Stimulated activated CD4-positive, alpha-beta T cell treated with anti-CD3 and anti-CD28 coated beads, Interleukin-15, amount 100 ng/mL, for 24 hours (primary cell): ENCODE measurements at places on chromosomes 12 and 14.

GRCh38 chr12:93440043-93440835, 1.5 kb downstream of the UBE2N start:
- DNase-seq: no peak

DNA sequence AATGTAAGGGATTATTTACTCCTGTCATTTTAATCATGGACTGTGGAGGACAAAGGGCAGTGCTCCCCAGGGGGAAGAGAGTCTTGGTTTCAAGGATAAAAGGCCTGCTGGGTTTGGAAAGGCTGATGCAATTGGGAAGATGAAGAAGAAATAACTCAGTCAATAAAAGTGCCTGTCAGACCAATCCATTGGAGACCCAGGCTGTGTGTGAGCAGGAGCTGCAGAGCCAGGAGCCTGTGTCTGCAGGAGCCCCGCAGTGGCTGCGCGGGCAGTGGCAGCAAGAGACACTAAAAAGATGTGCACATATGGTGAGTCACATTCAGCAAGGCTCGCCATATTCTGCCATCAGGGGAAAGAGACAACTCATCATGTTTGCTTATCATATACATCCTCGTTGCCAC, 90.4 kb downstream of the CRACR2A start:
- no peak for DNase-seq

- peak; percentile 32 for DNase-seq
Measured at GRCh38 chr14:22994762-22995275, 12.5 kb upstream of the AJUBA start.

- DNase-seq: no peak
Measured at GRCh38 chr12:109461049-109461845, 15.9 kb downstream of the KCTD10 start.

DNA sequence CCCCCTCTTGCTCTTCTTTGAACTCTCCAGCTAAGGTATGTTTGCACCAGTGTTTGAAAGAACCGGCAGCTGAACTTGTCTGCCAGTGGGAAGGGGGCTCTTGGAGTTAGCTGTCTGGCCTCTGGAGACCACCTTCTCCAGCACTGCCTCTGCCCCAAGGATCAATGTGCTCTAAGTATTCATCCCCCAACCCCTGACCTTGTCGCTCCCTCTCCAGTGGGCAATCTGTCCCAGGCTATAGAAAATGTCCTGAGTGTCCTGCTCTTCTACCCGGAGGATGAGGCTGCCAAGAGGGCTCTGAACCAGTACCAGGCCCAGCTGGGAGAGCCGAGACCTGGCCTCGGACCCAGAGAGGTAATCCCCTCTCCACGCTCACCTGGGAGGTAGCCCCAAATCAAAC, 2.8 kb downstream of the P3H3 start:
- DNase-seq: no peak

- DNase-seq: no peak
Measured at GRCh38 chr14:93156693-93157369, 27.9 kb downstream of the MOAP1 start.

DNA sequence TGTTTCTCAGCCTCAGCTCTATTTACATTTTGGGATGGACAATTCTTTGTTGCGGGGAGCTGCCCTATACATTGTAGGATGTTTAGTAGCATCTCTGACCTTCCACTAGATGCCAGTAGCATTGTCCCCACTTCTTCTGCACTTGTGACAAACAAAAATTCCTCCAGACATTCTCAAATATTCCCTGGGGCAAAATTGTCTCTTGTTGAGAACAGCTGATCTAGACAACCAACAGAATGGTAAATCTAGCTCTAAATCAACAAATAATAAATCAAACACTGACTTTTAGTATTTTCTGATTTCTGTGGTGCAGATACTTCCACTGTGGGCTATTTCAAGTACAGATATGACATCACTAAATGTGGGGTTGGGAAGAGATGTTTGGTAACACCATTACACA, 60.7 kb downstream of the MSRB3 start:
- no peak for DNase-seq

- no peak for DNase-seq
Measured at GRCh38 chr14:104580961-104581360, 1.4 kb downstream of the C14orf180 start.

- no peak for DNase-seq
Measured at GRCh38 chr12:14187002-14187401, 178.5 kb upstream of the ATF7IP start.

DNA sequence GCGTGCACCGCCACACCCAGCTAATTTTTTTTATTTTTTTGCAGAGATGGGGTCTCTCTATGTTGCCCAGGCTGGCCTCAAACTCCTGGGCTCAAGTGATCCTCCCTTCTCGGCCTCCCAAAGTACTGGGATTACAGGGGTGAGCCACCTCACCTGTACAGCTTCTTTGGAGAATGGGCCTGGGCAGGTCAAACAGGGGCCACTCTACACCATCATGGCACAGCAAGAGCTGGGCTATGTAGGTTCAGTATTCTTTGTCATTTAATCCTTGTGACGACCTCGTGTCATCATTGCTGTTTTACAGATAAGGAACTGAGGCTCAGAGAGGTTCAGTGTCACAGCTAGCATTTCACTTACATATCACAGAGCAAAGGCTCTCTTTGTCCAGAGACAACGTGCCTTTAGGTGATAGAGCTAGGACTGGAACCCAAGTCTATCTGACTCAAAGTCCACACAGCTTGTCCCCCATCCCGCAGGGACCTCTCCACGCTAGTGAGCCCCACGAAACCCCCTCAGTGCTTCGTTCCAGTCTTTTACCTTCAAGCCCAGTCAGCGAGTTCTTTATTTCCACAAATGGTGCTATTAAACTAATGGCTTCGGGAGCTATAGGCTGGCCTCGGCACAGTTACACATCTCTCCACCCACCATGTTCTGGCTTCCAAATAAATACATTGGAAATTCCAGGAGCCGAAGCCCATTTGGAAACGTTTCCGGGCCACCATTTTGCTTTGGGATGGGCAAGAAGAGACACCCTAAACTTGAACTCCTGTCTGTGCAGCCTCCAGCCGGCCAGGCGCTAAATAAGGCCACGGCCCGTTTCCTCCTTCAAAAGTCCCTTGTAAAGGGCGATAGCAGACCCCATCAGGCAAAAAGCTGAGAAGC, 660 bp upstream of the MAP1LC3B2 start:
- no peak for DNase-seq

DNA sequence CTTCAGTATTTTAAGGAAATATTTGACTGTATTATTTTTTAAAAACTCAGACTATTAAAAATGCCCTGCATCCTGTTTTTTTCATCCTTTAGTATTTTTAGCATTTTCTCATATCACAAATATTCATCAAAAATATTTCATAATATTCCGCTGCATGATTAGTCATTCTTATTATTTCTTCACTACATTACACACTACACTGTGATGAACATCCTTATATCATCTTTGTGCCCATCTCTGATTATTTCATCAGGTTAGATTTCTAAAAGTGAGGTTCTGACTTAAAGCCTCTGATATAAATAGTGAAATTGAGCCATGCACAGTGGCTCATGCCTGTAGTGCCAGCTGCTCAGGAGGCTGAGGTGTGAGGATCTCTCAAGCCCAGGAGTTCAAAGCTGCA, 8.1 kb downstream of the COCH start:
- no peak for DNase-seq

DNA sequence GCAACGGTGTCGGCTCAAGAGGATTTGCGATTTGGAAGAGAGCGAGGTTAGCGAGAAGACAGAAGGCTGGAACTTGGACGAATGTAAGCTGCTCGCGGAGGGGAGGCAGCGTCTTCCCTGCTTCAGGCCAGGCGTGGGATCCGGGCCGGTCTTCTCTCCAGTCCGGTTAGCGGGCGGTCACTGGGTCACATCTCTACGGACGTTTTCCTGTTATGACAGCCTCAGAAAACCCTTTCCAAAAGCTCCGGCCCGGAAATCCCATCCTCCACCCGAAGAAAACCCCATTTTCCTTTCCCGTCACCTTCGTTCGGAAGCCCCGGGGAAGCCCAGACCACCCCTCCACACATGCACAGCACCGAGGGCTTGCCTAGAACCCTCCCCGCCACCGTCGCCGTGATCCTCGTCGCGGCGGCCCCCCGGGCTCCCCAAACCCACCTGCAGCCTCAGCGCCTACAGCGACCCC, 268 bp downstream of the NDUFB1 start:
- DNase-seq: no peak

- DNase-seq: no peak
Measured at GRCh38 chr12:65961190-65962035, 137.1 kb downstream of the HMGA2 start.

DNA sequence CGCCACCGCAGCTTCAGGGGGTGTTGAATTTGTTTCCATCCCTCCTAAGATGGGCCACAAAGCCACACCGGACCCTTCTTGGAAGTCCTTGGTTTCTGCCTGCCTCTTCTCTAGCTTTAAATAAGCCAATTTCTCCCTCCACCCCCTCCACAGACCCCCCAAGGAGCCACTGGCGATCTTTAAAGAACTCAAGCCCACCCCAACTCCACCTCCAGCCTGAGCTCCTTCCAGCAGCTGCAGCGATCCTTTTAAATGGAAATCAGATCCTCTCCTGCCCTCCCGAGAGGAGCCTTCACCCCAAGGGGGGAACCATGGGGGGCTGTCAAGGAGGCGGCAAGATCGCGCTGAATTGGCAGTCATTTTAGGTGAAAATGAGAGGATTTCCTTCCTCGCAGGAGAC, 133.1 kb downstream of the NCOR2 start:
- no peak for DNase-seq

DNA sequence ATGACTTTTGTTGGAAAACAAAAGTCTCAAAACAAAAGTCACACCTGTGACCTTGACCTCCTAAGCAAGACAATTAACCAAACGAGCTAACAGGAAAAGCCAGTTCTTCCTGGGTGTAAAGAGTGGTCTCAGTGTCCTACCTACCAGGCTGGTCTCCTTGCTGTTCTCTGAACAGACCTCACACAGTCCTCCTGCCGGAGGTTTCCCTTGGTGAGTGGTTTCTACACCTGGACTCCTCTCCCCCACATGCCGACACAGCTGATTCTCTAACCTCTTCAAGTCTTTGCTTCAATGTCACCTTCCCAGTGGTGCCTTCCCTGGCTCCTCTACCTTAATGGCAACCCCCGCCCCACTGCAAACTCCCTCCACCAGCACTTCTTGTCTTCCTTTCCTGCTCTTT, 238.6 kb downstream of the ZFP36L1 start:
- DNase-seq: no peak

DNA sequence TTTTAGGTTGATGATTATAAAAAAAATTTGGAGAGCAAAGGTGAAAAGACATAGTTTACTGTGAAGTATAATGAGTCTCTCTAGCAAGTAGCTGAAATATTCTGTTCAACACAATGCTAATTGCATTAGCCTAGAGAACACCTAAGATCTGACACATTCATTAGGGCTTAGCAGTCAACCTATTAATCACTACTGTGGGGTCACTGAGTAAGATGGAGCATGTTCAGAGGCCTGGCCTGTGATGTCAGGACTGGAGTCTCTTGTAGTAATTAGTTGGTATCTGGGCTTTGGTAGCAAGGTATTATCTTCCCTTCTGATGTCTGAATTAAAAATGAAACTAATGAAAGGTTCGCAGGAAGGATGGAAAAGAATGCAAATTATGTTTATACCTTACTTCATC, 112.7 kb downstream of the SLC16A7 start:
- DNase-seq: no peak

GRCh38 chr14:100523131-100523842, 63.9 kb downstream of the BEGAIN start:
- DNase-seq: no peak

DNA sequence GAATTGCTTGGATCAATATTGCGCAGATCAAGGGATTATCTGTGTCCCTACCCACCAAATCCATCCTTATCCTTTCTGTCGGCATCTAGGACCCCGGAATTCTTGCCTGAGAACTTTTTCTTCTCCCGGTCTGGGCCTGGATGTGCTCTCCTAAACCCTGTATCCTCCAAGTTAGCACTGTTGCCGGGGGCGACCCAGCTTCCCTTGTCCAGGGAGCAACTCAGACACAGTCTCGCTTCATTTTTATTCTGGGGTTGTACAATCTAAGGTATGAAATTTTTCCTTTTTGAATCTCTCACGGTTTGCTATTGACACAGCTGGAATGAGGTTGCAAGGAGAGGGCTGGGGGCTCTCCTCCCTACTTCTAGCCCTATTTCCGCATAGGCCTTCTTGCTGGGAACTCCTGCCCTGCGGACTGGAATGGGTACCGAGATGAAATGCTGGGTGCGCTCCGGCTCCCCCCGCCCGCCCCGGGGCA, 403 bp upstream of the PNP start:
- DNase-seq: no peak

DNA sequence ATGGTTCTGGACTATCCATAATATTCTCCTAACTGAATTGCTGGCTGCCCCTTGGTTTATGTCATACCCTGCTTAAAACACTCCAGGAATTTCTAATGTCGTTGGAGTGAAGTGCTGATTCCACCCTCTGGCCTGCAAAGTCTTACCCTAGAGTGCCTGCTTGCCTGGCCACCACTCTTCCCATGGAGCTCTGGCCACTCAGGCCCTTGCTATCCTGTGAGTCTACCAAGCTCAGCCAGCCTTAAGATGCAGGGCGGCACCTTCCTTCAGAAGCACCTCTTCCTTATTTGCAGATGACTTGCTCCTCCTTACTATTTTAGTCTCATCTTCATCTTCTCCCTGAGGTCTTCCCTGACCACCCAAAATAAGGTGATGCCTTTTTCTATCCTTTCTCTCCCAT, 35.3 kb downstream of the SLC6A15 start:
- DNase-seq: no peak

- DNase-seq: no peak
Measured at GRCh38 chr14:54894995-54895394, 7.6 kb downstream of the GCH1 start.

DNA sequence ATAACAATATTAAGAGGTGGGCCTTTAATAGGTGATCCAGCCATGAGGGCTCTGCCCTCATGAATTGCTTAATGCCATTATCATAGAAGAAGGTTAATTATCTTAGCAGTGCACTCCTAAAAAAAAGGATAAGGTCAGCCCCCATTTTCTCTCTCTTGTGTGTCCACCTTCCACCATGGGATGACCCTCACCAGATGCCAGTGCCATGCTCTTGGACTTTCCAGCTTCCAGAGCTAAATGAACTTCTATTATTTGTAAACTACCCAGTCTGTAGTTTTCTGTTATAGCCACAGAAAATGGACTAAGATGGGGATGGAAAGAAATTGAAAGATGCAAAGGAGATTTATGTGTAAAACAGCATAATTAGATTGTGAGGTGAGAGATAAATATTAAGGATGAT, 125.4 kb downstream of the FOXA1 start:
- no peak for DNase-seq

GRCh38 chr14:46887144-46887543, 235.6 kb upstream of the RPL10L start:
- no peak for DNase-seq

DNA sequence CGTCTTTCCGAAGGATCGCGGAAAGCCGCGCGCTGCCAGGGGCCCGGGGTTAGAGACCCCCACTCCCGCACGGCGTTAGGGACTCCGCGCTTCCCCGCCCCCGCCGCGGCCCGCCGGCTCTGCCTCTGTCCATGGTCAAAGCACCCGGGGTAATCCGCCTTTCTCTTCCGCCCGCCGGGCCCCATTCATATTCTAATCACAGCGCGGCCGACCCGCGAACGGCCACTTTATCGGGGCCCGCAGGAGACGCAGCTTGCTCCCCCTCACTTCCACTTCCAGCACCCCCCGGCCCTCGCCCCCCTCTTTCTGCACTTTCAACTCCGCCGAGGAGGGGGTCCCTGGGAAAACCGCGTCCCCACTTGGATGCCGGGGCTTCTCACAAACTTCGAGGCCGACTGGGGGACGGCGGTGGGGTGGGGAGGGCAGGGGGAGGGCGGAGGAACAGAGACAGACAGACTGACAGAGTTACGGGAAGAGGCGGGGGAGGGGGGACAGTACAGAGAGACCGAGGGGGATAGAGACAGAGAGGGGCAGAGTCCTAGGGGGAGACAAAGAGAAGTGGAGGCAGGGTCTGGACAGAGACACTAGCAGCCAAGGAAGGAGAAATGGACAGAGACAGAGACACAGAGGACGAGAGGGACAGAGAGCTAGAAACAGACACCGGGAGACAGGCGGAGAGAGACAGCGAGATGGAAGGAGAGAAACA, 1.1 kb upstream of the RFX4 start:
- peak; percentile 23 for DNase-seq
